ENCODE measurements at places on chromosomes 1 and 21.

DNA sequence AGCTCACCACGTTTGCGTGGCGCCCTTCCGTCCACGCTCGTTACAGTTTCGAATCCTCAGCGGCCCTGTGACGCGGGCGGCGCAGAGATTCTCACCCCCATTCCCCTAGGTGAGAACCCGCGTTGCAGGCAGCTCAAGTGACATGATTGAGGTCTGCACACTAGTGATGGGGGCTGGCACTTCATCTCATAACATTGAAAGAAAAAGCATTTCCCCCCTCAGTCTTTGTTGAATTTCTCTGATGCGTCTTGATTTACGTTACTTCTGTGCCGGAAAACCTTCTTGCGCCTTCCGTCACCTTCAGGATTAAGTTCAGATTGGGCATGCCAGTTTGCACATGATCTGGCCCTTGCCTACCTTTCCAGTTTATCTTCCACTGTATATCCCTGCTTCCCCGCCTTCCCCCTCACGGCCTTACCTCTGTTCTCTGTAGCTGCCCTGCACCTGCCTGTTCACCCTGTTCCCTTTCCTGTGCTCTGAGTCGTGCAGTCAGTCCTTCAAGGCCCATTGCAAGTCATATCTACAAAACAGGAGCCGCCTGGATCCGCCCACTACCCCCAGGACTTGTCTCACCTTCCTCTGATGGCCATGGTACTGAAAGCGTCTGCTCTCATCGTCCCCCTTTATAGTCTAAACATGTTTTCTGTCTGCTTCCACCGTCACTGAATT, 1.1 kb downstream of the CTPS1 start:
- DNase-seq, result no peak

- DNase-seq, result no peak
Observed at GRCh38 chr1:234396092-234396491, 22.8 kb downstream of the COA6 start.

DNA sequence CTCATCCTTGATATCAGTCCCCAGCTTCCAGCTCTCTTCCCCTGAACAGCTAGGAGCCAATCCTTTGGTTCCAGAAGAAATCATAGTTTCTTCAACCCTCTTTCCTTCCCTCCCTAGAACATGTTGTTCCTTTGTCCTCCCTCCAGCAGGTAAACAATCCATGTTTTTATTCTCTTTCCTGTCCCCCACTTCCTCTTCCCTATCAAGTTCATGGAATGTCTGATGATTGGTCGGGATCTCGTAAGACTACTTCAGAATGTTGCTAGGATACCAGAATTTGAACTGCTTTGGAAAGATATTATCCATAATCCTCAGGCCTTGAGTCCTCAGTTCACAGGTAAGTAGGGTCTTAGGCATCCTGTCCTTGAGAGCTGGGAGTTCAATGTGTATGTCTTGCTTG, 23.1 kb upstream of the SLC27A3 start:
- DNase-seq, result no peak

DNA sequence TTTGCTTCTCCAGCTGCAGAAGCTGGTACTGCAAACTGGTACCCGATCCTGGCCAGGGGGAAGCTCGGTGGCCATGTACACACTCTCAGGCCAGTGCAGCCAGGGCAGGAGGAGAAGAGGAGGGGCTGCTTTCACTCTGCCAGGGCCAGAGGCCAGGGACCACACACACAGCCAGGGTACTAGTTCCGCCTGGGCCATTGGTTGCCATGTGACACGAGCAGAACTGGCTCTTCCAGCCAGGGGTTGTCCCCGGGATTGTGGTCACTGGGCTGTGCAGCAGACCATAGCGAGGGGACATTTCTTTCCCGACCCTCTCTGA, 3.7 kb upstream of the SHISAL2A start:
- DNase-seq, result no peak

- no peak for DNase-seq
Observed at GRCh38 chr1:32861904-32862695, 8.6 kb downstream of the FNDC5 start.

DNA sequence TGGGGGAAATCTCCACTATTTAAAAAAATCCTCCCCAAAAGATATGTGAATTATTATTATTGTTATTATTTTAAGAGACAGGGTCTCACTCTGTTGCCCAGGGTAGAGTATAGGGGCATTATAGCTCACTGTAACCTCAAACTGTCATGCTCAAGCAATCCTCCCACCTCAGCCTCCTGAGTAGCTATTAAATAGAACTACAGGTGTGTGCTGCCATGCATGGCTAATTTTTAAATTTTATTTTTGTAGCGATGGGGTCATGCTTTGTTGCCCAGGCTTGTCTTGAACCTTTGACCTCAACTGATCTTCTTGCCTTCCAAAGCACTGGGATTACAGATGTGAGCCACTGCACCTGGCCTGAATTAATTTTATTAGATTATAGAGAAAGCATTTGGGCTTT, 116.8 kb downstream of the RABGAP1L start:
- DNase-seq, result no peak

DNA sequence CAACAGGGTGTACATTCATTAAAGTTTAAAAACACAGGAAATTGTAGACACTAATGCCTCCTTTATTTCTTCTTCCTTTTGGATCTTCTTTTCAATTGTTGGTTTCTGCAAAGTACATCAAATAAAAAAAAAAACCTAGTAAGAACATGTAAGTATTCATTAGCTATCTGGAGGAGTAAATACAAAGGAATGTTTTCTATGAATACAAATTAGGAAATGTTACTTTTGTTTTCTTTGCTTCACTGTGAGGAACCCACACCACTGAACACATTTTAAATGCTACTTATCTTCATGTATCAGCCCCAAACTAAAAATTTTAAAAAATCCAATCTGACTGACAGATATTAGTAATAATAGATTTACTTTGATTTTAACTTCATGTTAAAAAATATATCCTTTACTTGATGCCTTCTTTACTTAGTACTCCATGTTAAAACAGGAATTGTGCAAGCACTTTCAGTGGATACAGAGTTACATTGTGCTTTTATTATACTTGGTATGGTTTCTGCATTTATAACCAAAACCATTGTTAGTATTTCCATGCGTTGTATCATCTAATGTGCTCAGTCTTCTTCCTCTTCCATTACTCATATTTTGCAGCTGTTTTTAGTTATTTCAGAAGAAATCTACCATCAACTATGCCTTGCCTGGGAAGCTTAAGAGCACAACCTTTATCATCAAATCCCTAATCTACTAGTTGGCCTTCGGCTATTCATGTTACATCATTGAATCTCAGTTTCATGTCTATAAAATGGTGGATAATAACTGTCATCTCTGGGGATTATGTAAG, 236.9 kb upstream of the DPYD start:
- DNase-seq, result no peak

- peak; percentile 75 for DNase-seq
Observed at GRCh38 chr1:240691909-240692705, 80.2 kb upstream of the GREM2 start.

DNA sequence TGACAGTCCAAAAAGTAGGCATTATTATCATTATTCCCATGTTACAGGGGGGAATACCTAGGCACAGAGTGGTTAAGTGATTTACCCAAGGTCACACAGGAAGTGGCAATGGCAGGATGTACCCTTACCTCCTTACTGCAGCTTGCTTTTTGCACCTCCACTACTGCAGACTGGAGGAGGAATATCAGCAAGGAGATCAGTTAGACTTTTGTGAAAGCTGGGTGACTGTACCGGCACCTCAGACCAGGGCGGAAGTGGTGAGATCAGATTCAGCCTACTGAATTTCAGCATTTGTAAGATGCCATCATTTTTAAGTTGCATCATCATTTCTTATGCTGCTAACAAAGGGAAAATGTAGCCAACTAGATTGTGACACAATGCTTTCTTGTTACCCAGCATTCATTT, 4.5 kb downstream of the ADARB1 start:
- no peak for DNase-seq

DNA sequence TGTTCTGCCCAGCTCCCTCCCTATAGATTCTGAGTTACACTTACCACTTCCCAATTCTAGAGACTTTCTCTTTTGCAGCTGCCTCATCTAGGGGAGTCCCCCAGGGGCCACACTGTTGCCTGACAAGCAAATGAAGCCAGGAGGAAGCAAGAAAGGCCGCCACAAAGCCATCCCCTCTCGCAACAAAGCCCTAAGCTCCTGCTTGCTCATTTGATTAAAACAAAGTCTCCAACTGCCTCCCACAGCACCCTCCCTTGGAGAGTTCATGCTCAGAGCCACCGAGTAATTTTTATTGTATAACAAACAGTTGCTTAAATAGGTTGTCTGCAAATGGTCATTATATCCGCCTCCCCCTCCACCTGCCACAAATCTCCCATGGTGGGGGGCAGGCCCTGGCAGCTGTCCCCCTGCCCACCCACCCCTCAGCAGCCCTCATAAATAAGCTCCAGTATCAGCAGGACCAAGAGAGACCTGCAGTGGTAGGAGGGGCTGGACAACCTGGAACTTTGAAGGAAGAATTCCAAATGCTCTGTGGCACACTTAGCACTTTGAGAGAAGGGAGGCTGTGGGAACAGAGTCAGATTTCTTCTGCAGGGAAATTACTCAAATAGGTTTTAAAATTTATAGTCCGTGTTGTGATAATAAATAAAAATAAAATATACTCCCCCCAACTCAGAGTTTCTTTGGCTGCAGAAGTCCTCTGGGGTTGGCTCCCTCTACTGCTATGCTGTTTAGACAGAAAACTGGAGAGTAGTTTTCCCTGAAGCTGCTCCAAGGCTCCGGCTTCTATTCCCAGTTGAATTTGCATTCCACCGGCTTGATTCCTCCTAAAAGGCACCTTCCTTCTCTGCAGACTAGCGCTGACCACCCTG, 237.5 kb downstream of the TTLL7 start:
- DNase-seq, result no peak

DNA sequence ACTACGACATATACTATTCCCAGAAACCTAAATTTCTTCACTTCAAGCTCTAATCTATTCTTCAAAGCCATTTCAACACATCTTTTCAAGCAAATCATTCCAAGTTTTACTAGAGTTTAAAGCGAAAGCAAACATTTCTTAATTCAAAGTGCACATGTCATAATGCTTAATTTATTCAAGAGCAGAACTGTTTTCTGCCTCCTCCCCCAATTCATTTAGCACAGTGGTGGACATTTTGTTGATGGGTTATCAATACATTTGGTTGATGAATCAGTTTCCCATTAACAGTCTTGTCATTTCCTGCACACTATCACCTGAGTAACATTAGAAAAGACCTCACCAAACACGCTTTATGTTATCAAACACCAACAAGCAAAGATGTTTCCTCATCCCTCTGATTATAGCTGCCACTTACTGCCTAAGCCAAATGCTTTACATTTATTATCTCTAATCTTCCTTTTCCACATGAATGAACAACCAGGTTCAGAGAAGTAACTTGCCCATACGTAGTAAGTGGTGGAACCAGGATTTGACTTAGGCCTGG, 2.0 kb downstream of the SRSF4 start:
- DNase-seq, result no peak

- peak; percentile 14 for DNase-seq
Observed at GRCh38 chr21:44455524-44456213, 359 bp downstream of the LRRC3 start.

DNA sequence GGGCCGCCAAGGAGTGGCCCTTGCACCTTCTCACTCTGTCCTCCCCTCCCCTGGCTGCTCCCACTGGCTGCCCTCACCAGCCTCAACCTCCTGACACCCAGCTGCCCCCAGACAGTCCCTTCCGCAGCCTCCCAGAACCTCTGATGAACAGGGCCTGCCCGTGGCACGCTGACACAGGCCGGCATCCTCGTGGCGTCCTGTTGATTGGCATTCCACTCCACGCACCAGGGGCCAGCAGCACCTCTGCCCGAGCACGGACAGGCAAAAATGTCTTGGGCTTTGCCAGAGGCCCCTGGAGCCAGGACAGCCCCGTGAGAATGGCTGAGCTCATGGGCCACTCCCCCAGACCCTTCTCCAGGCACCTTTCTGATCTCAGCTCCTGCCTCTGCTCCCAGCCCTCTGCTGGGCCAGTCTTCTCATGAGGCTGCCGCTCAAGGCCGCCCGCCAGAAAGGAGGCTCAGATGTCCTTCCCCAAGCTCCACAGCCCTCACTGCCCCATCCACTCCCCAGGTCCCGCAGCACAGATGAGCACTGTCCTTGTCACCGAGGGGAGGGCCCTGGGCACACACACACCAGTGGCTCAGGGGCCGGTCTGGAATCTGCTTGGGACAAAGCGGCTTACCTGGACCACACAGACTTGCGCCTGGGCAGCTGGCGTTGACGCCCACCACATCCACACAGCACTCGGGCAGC, 15.8 kb upstream of the RNF223 start:
- DNase-seq, result no peak

- no peak for DNase-seq
Observed at GRCh38 chr1:119361620-119362344, 6.8 kb upstream of the HAO2 start.

GRCh38 chr1:86823821-86824500, 90.0 kb downstream of the SELENOF start:
- DNase-seq, result no peak

DNA sequence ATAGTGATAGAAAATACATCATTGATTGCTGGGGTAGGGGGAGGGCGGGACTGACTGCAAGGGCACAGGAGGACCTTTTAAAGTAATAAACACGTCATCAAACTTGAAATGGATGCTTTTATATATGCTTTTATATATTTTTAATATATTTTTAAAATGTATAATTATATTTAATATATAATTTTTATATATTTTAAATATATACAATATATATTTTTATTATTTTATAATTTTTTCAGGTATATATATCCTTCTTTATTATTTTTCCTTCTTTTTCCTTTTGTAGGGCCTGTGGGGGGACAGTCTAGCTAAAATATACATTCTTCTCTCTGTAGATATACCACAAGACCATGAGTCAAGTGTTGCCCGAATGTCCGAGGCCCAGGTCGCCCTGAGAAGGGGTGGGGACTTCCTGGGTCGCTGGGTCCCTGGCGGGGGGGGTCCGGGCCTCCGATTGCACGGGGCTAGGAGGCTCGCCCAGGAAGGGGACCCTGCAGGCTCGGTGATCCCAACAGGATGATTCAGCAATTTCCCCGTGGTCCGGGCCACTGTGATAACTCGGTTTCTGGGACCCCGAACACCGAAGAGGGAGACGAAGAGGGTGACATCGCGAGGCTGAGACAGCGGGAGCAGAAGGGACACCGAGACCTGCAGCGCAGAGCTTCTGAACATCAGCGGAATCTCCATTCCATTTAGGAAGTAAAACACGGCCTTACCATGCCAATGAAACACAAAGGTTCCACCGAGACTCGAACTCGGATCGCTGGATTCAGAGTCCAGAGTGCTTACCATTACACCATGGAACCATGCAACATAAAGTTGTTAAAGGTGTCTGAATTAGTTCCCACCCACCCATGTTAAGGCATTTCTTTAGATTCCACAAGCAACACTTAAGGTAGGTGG, 112.5 kb upstream of the NBPF11 start:
- no peak for DNase-seq

GRCh38 chr1:154014154-154014907, 23.8 kb downstream of the RPS27 start:
- no peak for DNase-seq

DNA sequence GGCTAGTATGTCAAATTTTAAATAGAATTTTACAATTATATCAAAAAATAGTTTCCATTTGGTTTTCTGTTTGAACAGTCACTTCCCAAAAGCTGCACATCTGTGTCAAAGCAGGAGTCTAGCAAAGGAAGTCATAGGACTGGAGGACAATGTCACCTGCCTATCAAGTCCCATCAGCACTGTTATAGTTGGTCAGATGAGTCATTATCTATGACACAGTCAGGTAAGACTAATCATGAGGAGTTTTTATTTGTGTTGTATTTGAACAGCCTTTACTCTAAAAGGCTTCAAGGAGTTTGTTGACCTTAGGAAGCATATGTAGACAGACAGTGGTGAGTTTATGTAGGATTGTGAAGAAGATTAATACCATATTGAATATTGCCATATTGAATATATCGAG, 74.2 kb upstream of the QSOX1 start:
- no peak for DNase-seq

GRCh38 chr21:35222541-35222941, 173.4 kb upstream of the RUNX1 start:
- no peak for DNase-seq
